ENCODE measurements at places on chromosomes 16 and 17. TPM values are rescaled to one million over a fixed set of nuclear protein-coding genes. Genes with fewer than 3 reads are reported as not detected.

- H3K27me3 ChIP-seq, result no peaks in the 10 kb centered on the region
- no peak for DNase-seq
- no peak overlapping the region for H3K4me3 ChIP-seq
- H3K36me3 ChIP-seq, result no peaks in the 10 kb centered on the region
- H3K27ac ChIP-seq, result no peak overlapping the region
These were observed 518 bp upstream of the KRTAP9-3 start for GRCh38 chr17:41231731-41232130.

Gene SLFN5
- total RNA-seq, result 16.1 TPM

DNA sequence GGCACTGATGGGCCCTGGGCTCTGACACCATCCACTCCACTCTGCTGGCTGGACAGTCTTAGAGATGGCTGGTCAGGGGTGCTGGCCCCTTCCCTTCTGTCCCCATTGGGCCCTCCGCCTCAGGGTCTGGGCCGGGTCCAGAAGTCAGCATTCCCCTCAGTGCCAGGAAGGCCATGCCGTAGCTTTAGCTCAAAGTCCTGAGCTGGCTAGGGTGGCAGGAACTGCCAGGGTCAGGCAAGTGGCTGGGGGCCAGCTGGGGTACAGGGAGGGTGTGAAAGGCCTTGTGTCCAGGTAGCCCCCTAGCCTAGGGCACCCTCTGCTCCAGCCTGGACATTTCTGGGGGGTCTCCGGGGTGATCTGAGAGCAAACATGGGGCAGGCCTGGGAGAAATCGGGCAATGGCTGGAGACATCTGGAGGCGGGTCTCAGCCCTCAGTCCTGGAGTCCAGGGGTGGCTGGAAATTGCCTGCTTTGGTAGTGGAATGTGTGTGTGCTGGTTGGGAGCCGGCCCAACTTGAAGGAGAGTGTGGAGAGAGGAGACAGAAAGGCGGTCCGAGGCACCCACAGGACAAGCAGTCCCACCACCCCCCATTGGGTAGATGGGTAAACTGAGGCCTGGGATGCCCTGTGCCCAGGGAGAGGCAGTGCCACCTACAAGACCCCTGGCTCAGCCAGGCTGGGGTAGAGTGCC, 32.5 kb downstream of the TPSG1 start:
- H3K27me3 ChIP-seq, result peaks cover 14% of the 10 kb centered on the region
- H3K27ac ChIP-seq, result no peak overlapping the region
- DNase-seq, result no peak
- no peaks in the 10 kb centered on the region for H3K36me3 ChIP-seq
- no peaks in the 10 kb centered on the region for H3K4me1 ChIP-seq

DNA sequence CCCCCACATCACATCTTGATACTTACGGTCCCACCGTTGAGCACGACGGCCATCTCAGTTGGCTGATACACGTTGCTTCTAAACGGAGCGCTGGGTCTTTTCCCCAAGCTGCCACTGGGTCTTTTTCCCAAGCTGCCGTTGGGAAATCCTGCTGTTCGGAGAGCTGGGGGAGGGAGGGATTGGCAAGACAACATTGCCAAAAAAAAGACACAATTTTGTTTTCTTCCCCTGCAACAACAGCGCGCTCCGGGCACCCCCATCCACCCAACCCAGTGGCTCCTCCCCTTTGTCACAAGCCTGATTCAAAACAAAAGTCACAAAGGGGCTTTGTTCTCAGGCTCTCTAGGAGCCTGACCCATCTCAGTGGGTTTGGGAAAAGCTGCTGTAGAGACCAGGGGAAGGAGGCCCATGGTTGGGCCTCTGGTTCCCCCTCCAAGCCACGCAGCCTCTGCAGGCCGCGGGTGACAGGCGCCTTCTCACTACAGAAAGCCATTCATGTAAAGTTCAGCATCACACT, 22.8 kb downstream of the GPRC5B start:
- H3K27me3 ChIP-seq, result no peaks in the 10 kb centered on the region
- H3K36me3 ChIP-seq, result no peaks in the 10 kb centered on the region
- H3K4me1 ChIP-seq, result no peaks in the 10 kb centered on the region
- H3K4me3 ChIP-seq, result no peak overlapping the region

Gene GNAO1
- 3.9 TPM for total RNA-seq

GRCh38 chr16:73536931-73537330, 489.0 kb upstream of the ZFHX3 start:
- no peaks in the 10 kb centered on the region for H3K36me3 ChIP-seq
- DNase-seq, result no peak
- no peak overlapping the region for H3K27ac ChIP-seq
- H3K4me3 ChIP-seq, result no peak overlapping the region
- peaks cover 66% of the 10 kb centered on the region for H3K27me3 ChIP-seq

Gene TOP2A
- total RNA-seq, result 156 TPM

Data from PC-9 (cell line).